ENCODE measurements at places on chromosomes 13 and 19.

DNA sequence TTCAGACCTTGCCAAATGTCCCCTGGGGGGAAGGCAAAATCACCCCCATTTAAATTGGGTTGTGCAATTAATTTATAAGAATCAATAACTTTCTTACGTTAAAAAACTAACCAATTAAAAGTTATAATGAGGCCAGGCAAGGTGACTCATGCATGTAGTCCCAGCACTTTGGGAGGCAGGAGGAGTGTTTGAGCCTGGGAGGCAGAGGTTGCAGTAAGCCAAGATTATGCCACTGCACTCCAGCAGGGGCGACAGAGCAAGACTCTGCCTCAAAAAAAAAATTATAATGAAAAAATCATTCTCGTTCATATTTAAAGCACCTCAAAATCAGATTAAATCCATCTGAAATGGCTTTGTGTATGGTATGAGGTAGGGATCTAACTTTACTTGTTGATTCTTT, 18.4 kb upstream of the SIGLEC14 start:
- DNase-seq = no peak

DNA sequence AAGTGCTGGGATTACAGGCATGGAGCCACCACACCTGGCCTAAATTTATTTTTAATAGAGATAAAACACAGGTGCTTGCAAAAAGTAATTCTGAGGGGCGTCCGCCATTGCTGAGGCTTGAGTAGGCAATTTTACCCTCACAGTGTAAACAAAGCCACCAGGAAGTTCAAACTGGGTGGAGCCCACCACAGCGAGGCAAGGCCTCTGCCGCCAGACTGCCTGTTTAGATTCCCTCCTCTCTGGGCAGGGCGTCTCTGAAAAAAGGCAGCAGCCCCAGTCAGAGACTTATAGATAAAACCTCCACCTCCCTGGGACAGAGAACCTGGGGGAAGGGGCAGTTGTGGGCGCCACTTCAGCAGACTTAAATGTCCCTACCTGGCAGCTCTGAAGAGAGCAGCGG, 50.7 kb downstream of the B3GLCT start:
- DNase-seq = no peak

- DNase-seq = no peak
Measured at GRCh38 chr19:10691883-10692282, 9.4 kb upstream of the QTRT1 start.

DNA sequence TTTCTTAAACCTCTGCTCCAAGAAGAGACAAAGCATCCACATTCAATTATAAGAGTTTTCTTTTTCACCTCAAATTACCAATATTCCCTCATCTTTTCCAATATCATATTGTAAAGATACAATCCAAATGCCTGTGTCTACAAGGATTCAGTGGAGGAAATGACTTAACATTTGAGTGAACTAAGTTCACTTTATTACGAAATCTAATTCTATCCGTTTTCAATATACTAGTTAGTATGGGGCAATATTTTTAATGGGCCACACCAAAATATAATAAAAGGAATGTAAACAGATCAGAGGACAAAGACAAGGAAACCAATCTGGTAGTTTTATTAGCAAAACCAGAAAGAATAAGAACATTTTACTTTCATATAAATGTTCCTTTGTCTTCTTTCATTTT, 136.0 kb downstream of the DCLK1 start:
- DNase-seq = no peak

DNA sequence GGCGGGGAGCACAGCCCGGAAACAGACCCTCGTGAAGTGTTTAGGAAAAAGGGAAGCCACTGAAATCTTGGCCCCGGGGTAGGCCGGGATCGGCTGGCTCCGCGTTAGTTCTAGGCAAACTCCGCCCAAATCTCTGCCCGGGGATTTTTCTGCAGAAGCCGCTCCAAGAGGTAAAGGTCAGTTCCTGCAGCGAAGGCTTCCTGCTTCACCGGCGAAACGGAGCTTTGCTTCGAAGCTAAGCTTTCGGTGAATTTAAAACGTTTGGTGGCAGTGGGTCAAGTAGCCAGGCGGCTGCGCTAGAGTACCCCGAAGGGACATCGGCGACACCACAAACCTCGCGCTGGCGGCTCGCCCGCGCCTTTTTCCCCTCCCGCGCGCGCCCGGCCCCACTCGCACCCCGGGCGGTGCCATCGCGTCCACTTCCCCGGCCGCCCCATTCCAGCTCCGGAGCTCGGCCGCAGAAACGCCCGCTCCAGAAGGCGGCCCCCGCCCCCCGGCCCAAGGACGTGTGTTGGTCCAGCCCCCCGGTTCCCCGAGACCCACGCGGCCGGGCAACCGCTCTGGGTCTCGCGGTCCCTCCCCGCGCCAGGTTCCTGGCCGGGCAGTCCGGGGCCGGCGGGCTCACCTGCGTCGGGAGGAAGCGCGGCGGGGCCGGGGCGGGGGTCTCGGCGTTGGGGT, 441 bp downstream of the GJB2 start:
- no peak for DNase-seq

DNA sequence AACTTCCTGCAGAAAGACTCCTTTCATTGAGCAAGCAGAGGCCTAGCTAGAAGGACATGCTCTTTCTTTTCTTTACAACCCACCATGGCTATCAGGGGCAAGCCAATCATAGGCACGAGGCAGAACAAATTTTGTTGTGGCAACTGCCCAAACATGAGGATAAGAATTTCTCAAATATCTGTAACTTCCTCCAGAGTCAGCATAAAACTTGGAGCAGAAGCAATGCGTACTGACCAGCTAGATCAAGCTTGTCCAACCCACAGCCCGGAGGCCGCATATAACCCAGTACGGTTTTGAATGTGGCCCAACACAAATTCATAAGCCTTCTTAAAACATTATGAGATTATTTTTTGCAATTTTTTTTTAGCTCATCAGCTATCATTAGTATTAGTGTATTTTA, 87.0 kb upstream of the SOX21 start:
- no peak for DNase-seq

- DNase-seq = no peak
Measured at GRCh38 chr19:54096617-54097106, 3.9 kb downstream of the OSCAR start.

DNA sequence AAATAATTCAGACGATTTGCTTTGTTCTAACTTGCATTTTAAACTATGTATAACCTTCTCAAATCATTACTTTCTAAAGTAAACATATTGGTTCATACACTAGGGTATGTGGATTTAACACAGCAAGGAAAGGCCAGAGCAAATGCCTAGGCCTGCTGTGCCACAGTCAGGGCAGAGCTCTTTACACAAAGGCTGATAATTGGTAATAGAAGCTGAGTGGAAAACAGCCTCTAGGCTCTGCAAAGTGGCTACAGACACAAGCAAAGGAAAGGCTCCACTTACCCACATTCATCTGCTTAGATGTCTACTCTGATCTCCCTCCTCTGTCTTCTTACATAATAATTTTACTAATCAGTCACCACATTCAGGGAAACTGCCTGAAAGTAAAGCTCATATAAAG, 382.9 kb downstream of the OLFM4 start:
- no peak for DNase-seq

- DNase-seq = peak; percentile 24
Measured at GRCh38 chr13:108269601-108270328, at the start of gene TNFSF13B. Gene TNFSF13B (plus strand): TSS chr13:108269718. CDS start chr13:108269896, 178 bp downstream.

GRCh38 chr19:41205995-41206394, 13.0 kb downstream of the CYP2S1 start:
- DNase-seq = no peak

DNA sequence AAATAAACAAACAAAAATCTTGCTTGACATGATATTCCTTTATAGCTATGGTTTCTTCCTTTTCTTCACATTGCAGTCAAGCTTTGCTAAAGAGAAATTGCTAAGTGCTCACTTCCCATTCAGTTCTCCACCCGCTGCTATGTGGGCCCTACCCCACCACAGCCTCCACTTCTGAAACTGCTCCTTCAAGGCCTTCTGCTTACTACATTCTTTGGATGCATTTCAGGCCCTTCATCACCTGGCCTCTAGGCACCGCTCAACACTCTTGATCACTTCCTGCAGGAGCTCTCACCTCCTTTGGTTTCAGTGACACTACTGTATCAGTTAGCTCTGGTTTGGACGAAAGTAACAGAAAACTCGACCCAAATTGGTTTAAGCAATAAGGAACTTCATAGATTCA, 72.4 kb downstream of the KLF5 start:
- DNase-seq = no peak

DNA sequence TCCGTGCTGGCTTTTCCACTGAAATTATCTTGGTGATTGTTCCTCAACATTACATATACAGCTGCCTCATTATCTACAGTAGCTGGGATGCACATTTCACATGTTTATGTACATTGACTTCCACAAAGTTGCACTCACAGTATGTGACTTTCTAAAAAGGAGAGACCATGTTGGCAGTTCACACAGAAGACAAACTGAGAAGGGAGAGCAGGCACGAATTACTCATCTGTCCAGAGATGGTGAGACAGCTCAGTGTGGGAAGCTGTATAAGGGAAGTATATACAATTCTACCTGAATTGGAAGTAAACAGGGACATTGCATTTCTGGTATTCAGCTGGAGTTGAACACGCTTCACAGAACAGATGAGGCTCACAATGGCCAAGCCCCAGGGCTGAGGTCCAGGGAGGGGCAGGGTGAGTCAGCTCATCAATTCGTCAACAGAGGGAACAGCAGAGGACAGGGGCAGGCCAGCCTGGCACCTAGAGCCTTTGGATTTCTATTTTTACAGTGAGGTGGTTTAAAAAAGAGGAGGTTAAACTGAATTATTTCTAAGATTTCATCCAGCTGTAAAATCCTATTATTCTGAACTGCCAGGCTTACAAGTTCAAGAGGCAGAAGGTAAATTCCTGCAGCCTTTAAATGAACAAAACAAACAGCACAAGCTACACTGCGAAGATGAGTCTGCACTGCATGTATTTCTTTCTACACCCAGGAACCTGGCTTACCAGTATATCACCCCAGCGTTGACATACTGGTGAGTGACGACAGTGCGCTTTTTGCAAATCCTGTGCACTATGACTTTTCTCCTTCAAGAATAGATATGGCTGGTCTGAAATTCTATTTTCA, 9.8 kb downstream of the PARP4 start:
- no peak for DNase-seq

- no peak for DNase-seq
Measured at GRCh38 chr19:13101590-13102415, 855 bp downstream of the LYL1 start.

- DNase-seq = no peak
Measured at GRCh38 chr19:38941979-38942378, 11.2 kb downstream of the MRPS12 start.

DNA sequence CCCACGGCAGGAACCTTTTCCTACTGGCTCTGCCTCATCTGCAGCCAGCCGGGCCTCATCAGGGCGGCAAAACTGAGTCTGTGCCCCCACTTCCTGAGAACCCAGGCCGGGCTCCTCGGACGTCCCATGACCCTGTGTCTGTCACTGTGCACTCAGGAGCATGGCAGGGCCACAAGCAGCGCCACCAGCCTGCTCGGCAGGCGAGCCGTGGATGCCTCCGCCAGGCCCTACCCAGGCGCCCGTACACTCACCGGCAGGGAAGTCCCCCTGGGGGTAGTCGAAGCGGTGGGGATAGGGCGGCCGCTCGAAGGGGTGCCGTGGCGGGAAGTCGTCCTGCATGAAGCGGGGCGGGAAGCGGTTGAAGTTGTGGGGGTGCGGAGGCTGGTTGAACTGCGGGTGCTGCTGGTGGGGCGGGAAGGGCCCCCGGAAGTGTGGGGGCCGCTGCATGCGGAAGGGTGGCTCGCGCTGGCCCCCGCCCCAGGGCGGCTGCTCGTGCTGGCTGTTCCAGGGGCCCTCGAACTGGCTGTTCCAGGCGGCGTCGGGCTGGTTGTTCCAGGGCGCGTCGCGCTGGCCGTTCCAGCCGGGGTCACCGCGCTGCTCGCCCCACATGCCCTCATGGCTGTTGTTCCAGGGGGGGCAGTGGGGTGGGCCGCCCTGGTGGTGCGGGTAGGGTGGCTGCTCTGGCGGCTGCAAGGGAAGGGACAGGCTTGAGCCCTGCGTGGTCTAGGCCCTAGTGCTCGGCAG, 17.1 kb downstream of the CHERP start:
- no peak for DNase-seq

DNA sequence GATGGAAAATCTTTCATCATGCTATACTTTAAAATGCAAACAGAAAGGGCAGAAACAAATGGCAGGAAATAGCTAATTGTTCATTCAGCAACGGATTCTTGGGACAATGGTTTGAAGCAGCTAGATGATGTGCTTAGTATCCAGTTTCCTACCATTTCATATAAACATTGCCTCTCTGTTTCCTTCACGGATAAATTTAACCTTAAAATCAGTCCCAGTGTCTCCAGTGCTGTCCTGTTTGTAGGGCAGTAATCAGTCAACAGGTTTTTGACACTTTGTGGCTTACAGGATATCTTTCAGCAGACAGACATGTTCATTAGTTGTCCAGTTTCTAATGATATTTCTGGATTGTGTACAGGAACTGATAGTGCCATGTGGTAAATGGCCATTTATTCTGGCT, 24.7 kb upstream of the RB1 start:
- no peak for DNase-seq

DNA sequence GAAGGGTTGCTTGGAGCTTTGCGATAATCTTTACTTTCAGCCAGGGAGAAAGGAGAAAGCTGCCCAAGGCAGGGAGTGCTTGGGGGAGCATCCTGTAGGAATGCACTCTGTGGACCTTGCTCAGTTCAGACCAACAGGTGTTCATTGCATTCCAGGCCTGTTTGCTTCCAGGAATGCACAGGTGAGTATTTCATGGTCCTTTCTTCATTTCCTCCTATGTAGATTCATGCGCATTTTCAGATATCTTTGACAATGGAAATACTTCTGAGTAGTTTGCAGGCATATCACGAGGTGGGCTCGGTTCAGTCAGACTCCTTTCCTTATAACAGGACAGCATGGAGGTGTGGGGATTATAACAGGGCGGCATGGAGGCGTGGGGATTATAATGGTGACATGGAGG, 254.8 kb downstream of the FGF9 start:
- DNase-seq = no peak

DNA sequence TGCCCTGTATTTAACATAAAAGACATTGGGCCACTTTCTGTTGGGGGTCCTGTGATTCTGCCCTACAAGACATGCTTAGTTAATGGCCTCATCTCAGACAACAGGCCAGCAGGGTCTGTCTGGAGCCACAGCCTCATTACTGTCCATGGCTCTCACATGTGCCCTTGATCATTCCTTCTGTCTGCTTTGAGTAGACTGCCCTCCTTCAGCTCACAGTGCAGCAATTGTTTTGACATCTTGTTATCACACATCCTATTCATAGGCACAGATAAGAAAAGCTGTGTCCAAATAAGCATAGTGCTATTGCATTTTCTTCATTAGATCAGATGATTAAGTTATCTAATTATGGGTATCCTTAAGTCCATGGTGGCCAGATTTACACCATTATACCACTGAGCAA, 127.9 kb downstream of the KCTD12 start:
- DNase-seq = no peak

- DNase-seq = no peak
Measured at GRCh38 chr13:52848455-52849195, at the start of gene PCDH8. Gene PCDH8 (minus strand): TSS chr13:52848640. CDS start chr13:52848436, 204 bp downstream.

GRCh38 chr19:33517922-33518321, 3.7 kb downstream of the PEPD start:
- no peak for DNase-seq

- no peak for DNase-seq
Measured at GRCh38 chr13:21058361-21058760, 3.0 kb downstream of the LATS2 start.
